ENCODE measurements at places on chromosomes 2 and 18. TPM values are rescaled to one million over a fixed set of nuclear protein-coding genes. Genes with fewer than 3 reads are reported as not detected.
A peak's percentile ranks its signal among the peaks of the same experiment; 100 is the strongest.

- DNase-seq, result peak; percentile 90
- peak overlapping the region; percentile 92 for H3K27ac ChIP-seq
- no peaks in the 10 kb centered on the region for H3K27me3 ChIP-seq
Observed at GRCh38 chr2:231613663-231614558, 21.2 kb downstream of the TEX44 start.

The HMSD gene
- total RNA-seq, result not detected

The ACTR1B gene
- 39.5 TPM for total RNA-seq

DNA sequence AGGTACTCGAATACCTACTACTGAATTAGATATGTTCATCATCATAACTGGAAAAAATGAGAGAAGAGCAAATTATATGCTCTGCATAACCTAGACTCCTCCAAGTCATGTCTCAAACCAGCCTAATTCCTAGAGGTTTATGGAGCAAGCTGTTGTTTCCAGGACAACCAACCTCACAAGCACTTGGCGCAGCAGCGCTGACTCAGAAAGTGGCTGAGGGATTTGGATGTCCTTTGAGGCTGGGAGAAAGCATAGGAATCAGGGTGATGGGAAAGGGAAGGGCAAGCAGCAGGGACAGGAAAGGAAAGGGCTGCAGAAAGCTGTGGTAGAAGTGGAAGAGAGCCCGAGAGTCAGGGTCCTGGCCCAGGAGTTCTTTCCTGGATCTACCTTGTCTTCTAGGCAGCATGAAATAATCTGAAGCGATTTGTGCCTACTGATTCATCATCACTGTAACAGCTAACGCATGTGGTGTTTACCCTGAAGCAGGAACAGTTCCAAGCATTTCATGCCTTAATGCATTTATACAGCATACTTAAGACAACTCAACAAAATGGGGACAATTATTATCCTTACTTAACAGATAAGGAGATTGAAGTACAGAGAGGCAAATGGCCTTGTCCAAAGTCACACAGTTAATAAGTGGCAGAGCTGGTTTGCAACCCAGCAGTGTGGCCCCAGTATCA lies 3.7 kb downstream of the PLEK start:
- peaks cover 10% of the 10 kb centered on the region for H3K4me1 ChIP-seq
- no peaks in the 10 kb centered on the region for H3K27me3 ChIP-seq
- no peak overlapping the region for H3K27ac ChIP-seq
- DNase-seq, result no peak
- no peaks in the 10 kb centered on the region for H3K36me3 ChIP-seq

- DNase-seq, result no peak
- H3K27ac ChIP-seq, result no peak overlapping the region
- H3K4me1 ChIP-seq, result no peaks in the 10 kb centered on the region
- no peak overlapping the region for H3K4me3 ChIP-seq
- no peaks in the 10 kb centered on the region for H3K36me3 ChIP-seq
Observed at GRCh38 chr2:78541451-78542267, 483.8 kb upstream of the REG3G start.

GRCh38 chr2:232981767-232982360 lies 31.2 kb downstream of the NGEF start:
- H3K36me3 ChIP-seq, result no peaks in the 10 kb centered on the region
- no peak overlapping the region for H3K27ac ChIP-seq
- H3K4me1 ChIP-seq, result peaks cover 6% of the 10 kb centered on the region
- DNase-seq, result no peak

GRCh38 chr18:44909191-44909719 lies 228.6 kb downstream of the SETBP1 start:
- H3K36me3 ChIP-seq, result no peaks in the 10 kb centered on the region
- H3K4me3 ChIP-seq, result no peak overlapping the region
- H3K27me3 ChIP-seq, result no peaks in the 10 kb centered on the region
- H3K27ac ChIP-seq, result no peak overlapping the region

- no peak for DNase-seq
- peaks cover 7% of the 10 kb centered on the region for H3K4me1 ChIP-seq
- H3K27me3 ChIP-seq, result no peaks in the 10 kb centered on the region
- H3K36me3 ChIP-seq, result no peaks in the 10 kb centered on the region
Observed at GRCh38 chr18:50373561-50374219, 1.2 kb upstream of the SKA1 start.

DNA sequence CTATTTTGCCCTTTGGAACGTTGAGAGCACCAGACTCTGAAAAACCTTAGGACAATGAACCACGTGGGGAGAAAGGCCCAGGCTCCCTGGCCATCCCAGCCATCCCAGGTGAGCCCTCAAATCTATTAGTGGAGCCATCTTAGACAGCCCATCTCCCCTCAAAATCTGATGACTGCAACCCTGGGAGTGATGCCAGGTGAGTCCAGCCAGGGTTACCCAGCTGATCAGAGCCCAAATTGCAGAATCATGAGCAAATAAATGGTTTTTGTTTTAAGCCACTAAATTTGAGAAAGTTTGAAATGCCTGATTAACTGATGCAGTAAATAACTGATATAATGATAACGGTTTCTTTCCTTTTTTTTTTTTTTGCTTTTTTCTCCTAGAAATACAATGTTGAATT lies 242.4 kb downstream of the GCA start:
- no peak overlapping the region for H3K27ac ChIP-seq
- DNase-seq, result no peak
- no peaks in the 10 kb centered on the region for H3K36me3 ChIP-seq
- H3K4me3 ChIP-seq, result no peak overlapping the region
- H3K4me1 ChIP-seq, result no peaks in the 10 kb centered on the region

The UGT1A4 gene
- total RNA-seq, result 0.98 TPM

GRCh38 chr2:127052057-127052770 lies 54.7 kb downstream of the BIN1 start:
- H3K4me3 ChIP-seq, result no peak overlapping the region
- no peaks in the 10 kb centered on the region for H3K36me3 ChIP-seq
- no peak for DNase-seq

The PGAP1 gene
- 15.2 TPM for total RNA-seq

DNA sequence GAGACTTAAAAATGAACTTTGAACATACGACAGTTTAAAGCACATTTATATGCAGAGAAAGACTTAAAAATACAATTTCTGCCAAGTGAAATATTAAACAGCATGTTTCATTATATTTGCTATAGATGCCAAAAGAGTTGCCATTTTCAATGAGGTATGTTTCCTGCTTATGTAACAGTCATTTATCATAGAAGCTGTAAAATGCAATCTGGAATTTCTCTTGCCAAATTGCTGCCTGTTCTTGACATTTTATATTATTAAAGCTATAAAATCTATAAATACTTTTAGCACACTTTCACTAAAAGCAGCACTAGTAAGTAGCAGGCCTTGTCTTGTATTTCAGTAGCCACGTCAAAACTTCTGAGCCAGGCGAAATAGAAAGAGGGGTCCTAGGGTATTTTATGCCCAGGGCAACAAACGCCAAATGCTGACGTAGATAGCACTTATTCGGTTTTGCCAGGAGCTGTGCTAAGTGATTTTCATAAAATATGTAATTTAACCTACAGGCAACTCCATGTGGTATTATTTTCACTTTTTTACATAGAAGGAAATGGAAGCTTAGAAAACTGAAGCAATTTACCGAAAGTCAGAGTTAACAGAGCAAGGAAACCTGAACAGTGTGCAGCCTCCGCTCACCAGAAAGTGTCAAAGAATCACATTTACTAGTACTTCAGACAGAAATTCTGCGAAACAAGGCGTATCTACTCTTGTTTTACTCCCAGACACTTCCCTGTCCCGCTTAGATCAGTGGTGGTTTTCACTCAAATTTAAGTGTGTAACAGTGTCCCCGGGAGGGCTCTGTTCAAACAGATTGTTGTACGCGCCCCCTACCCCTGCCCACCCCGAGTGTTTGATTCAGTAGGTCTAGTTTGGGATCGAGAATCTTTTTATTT lies 1.2 kb upstream of the CYP20A1 start:
- H3K27ac ChIP-seq, result peak overlapping the region; percentile 93
- H3K4me1 ChIP-seq, result peaks cover 30% of the 10 kb centered on the region
- H3K36me3 ChIP-seq, result no peaks in the 10 kb centered on the region
- no peaks in the 10 kb centered on the region for H3K27me3 ChIP-seq
- no peak for DNase-seq
- H3K4me3 ChIP-seq, result no peak overlapping the region

- no peak overlapping the region for H3K4me3 ChIP-seq
- peaks cover 34% of the 10 kb centered on the region for H3K36me3 ChIP-seq
- DNase-seq, result no peak
- no peaks in the 10 kb centered on the region for H3K4me1 ChIP-seq
- H3K27ac ChIP-seq, result no peak overlapping the region
Observed at GRCh38 chr2:222930862-222931261, 70.0 kb downstream of the ACSL3 start.

GRCh38 chr2:203909261-203909967 lies 27.1 kb upstream of the ICOS start:
- H3K36me3 ChIP-seq, result no peaks in the 10 kb centered on the region
- H3K4me1 ChIP-seq, result peaks cover 12% of the 10 kb centered on the region
- DNase-seq, result no peak
- no peak overlapping the region for H3K27ac ChIP-seq
- H3K4me3 ChIP-seq, result no peak overlapping the region

DNA sequence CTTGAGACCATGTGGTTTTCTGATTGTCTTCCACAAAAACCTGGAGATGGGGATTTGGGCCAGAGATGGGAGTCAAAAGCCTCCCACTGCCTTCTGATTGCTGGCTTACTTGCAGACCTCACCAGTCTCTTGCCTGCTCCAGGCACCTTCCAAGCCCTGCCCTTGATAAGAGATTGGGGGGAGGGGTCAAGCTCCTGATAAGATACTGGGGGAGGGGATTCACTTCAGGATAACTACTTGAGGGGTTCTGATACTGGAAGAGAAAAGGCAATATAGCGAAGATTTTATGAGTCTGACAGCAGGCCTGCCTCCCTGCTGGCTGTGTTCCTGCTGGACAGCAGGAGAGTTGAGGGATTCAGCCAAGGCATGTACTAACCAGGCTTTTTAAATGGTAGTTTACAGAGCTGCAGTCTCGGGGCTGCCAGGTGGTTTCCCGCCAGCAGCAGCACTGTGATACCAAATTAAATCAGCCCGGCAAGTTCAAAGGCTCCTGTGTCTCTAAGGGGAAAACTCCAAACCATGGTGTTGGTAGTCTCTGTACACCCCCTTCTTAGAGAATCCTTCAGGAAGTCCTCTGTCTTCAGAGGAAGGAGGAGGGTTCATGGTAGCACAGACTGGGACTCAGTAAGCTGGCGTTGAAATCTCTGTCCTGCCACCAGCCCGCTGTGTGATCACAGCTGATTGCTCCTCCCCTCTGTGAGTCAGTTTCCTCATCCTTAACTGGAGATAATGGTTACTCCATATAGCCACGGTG lies 58.3 kb downstream of the FBXO36 start:
- peaks cover 9% of the 10 kb centered on the region for H3K4me1 ChIP-seq
- no peaks in the 10 kb centered on the region for H3K36me3 ChIP-seq
- peak overlapping the region; percentile 53 for H3K27ac ChIP-seq
- H3K27me3 ChIP-seq, result no peaks in the 10 kb centered on the region

The TMEM178A gene
- 2.0 TPM for total RNA-seq

DNA sequence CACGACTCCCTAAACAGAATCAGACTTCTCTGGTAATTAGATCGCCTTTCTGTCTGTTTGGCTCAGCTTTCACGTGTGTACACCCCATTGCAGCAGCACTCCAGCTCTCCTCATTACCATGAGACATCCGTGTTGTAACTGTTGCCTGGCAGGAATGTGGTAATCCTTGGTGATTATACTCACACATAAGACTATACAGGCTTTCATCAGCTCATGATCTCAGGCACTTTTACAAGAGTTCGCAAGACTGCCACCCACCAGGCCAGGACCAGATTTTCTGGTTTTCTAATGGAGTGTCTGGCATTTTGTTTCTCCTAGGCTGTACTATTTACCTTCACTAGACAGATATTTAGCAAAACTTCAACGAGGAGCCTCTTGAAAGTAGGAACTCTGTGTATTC lies 50.2 kb downstream of the ACVR1 start:
- no peaks in the 10 kb centered on the region for H3K36me3 ChIP-seq
- H3K4me1 ChIP-seq, result peaks cover 46% of the 10 kb centered on the region
- H3K27me3 ChIP-seq, result no peaks in the 10 kb centered on the region
- no peak for DNase-seq
- H3K4me3 ChIP-seq, result no peak overlapping the region

The IL18R1 gene
- total RNA-seq, result 4.9 TPM

The CCDC68 gene
- 8.1 TPM for total RNA-seq

DNA sequence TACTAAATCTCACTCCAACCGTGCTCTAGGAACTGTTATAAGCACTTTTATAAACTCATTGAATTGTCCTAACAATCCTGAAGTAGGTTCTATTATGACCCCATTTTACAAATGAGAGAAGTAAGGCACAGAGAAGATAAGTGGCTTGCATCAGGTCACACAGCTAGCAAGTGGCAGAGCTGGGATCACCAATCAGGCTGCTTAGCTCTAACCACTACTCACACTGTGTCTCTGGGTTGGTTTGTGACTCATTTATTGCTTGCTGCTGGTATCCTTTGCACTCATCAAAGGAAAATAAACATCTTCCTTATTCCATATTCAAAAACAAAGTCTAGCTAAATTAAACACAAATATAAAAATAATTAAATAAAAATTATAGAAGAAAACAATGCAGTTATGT lies 42.5 kb upstream of the IL1R2 start:
- no peak for DNase-seq
- no peak overlapping the region for H3K4me3 ChIP-seq
- H3K36me3 ChIP-seq, result no peaks in the 10 kb centered on the region

GRCh38 chr2:65402780-65403528 lies 29.4 kb downstream of the SPRED2 start:
- H3K36me3 ChIP-seq, result no peaks in the 10 kb centered on the region
- no peak overlapping the region for H3K4me3 ChIP-seq
- DNase-seq, result no peak
- H3K27me3 ChIP-seq, result no peaks in the 10 kb centered on the region

DNA sequence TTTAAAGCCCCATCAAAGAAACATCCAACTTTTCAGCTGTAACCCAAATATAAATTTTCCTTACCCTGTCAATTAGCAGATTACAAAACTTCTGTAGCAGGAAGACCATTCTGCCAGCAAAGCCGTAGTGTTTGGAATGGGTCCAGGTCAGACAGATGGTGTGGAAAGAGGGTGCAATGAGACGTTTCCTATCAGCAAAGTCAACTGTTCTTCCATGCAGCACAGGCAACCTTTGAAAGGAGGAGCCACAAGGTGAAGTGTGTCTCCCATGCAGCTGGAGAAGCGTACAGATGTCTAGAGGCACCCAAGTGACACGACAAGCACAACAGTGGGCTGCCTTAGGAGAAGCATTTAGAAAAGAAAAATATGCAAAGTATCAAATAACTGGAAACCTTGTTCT lies 83.7 kb downstream of the SP3 start:
- no peak overlapping the region for H3K27ac ChIP-seq
- H3K4me3 ChIP-seq, result no peak overlapping the region
- peak; percentile 77 for DNase-seq
- H3K36me3 ChIP-seq, result no peaks in the 10 kb centered on the region
- H3K4me1 ChIP-seq, result peaks cover 34% of the 10 kb centered on the region

GRCh38 chr2:216287251-216287650 lies 85.0 kb downstream of the MARCHF4 start:
- no peaks in the 10 kb centered on the region for H3K4me1 ChIP-seq
- H3K27me3 ChIP-seq, result no peaks in the 10 kb centered on the region
- H3K27ac ChIP-seq, result no peak overlapping the region
- no peak for DNase-seq
- no peak overlapping the region for H3K4me3 ChIP-seq

GRCh38 chr2:155223781-155224406 lies 525.4 kb downstream of the KCNJ3 start:
- no peak overlapping the region for H3K4me3 ChIP-seq
- no peaks in the 10 kb centered on the region for H3K36me3 ChIP-seq
- no peak overlapping the region for H3K27ac ChIP-seq
- H3K4me1 ChIP-seq, result no peaks in the 10 kb centered on the region
- H3K27me3 ChIP-seq, result no peaks in the 10 kb centered on the region

GRCh38 chr2:178895171-178895570 lies 87.9 kb upstream of the TTN start:
- no peak overlapping the region for H3K27ac ChIP-seq
- no peak overlapping the region for H3K4me3 ChIP-seq
- H3K36me3 ChIP-seq, result no peaks in the 10 kb centered on the region
